ENCODE measurements at places on chromosomes 1 and 21.

- no peak for DNase-seq
Observed at GRCh38 chr1:155729031-155729898, 40.4 kb downstream of the DAP3 start.

DNA sequence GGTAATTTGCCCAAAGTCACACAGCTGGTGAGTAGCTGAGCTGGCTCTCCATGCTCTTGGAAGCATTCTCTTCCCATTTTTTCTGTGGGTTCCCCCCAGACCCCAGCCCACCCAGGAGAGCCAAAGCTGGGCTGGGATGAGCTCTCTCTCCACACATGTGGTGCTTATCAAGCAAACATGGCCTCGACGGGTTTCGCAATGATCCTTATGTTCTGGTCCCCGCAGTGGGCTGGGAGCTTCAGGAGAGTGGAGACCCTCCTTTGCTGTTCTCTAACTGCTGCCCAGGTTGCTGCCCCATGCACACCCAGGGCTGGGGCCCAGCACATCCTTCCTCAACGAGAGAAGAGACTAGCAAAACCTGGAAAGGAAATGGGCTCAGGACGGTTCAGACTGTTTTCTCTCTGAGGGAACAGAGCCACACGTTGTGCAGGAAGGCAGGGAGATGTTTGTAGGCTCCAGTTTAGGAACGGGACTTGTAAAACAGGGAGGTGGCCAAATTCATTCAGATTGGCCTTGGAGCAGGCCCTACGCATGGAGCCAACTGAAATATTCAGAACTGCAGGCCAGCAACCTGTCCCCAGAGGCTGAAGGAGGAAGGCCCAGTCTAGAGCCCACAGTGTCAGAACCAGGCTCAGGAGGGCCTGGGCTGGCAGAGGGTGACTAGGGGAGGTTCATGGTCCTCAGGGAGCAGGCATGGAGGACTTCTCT, 27.2 kb upstream of the CSF1 start:
- DNase-seq: no peak

DNA sequence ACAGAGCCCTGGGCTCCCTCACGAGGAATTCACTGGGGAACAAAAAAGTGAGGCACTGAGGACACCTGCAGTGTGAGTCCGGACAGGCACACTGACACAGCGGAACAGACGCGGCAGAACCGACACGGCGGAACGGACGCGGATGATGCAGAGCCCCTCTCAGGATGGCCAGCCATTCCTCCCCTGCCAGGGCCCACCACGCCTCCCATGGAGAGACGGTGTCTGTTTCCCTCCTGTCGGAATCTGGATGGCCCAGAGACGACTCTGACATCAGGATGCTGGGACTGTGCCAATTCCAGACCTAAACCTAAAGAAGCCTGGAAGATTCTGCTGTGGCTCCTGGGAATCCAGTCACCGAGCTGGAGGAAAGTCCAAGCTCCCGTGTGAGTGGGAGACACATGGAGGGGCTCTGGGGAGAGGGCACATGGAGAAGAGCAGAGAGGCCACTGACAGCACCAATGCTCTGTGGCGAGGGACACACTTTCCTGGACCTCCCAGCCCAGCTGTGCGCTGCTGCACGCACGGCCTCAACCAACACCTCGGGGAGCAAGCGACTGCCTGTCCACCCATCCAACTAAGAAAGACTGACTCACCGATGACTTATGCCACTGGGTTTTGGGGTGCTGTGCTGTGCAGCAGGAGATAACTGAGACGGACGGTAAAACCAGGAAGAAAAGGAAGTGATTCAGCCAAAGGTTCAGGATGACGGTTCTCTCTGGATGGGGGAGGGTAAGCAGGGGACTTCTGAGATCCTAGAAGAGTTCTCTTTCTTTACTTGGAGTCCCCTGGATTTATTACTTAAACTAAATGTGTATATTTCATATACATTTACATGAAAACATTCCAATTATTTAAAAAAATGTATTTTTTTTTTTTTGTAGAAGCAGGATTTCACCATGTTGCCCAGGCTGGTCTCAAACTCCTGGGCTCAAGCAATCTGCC, 23.3 kb downstream of the ZBTB17 start:
- DNase-seq: no peak

- DNase-seq: peak; percentile 20
Observed at GRCh38 chr21:42164064-42164789, 54.7 kb upstream of the ABCG1 start.

- no peak for DNase-seq
Observed at GRCh38 chr1:100671601-100672000, 47.9 kb upstream of the VCAM1 start.
